ENCODE measurements at places on chromosomes 3 and 15.
A peak's percentile ranks its signal among the peaks of the same experiment; 100 is the strongest.

DNA sequence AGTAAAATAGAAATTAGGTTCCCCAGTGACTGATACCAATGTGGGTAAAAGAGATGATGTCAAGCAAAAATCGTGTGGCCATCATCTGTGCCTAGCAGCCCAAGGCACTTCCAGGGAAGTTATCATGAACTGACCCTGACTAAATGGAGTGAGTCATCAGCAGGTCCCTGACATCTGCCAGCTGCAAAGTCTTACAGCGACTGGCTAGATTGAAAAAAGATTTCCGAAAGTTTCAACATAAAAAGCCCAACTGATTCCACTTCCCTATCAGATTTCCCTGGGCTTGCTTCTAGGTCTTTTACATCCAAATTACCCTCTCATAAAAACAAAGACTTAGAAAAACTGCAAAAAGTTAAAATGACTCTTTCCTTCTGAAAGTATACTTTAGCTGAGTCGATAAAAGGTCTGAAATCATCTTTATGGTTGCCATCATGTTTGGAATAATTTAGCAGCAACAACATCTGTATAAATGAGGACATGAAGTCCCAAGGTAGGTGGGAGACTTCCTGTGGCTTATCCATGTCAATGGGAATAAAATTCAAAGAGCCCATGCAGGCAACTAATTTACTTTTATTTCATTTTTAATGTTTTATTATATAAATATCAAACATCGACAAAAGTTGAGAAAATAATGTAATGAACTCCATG, 342.8 kb downstream of the ERC2 start:
- no peak for DNase-seq

GRCh38 chr15:29035336-29036285, 149.8 kb downstream of the APBA2 start:
- no peak for DNase-seq

GRCh38 chr3:136281966-136282520, 31.9 kb downstream of the PCCB start:
- DNase-seq: no peak

DNA sequence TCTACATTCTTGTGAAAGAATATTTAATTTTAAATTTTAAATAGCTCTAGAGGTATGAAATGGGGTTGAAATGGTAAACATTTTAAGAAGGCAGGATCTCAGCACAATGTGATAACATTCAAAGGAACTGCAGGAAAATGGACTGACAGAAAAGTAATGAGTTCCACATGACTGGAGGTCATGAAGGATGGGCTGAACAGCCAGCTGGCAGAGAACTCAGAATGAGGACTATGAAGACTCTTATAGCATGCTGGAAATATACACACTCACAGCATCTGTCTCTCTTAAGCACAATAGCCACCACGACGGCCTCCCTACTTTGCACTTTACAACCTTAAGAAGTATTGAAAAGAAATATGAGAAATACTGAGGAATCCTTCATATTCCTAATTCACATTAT, 94.7 kb downstream of the TNIK start:
- DNase-seq: no peak

DNA sequence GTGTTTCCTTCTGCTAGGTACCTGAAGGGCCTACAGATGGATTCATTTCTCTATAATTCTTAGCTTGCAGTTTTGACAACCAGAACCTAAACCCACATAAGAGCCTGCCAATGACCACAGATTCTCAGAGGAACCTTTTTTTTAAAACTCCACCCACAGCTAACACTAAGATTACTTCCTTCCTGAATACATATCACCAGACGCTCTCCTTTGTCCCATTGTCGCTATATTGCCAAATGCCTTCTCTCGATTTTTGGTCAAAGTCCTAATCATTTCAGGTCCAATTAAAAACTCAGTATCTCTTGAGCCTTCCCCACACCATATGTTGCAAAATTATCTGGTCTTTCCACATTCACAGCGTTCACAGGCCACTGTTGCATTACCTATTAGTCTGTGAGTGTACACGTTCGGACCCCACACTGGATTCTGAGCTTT, 12.4 kb downstream of the ZNF710 start:
- peak; percentile 76 for DNase-seq

DNA sequence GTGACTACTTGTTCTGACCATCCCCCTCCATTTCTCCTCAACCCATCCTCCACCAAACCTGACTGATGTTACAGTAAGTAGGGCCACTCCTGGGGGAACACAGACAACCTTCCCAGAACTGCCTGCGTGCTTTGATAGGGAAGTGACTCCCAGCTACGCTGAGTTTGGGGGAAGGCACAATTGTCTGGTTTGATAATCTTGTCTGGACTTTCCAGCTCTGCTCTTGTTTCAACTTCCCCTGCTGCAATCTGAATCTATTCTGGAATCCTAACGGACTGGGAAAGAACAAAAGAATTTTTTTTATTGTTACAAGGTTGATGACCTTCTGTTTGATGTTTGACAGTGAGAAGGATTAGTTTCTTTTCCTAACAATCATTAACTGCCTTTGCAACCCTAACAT, 895.6 kb downstream of the ROBO1 start:
- no peak for DNase-seq

DNA sequence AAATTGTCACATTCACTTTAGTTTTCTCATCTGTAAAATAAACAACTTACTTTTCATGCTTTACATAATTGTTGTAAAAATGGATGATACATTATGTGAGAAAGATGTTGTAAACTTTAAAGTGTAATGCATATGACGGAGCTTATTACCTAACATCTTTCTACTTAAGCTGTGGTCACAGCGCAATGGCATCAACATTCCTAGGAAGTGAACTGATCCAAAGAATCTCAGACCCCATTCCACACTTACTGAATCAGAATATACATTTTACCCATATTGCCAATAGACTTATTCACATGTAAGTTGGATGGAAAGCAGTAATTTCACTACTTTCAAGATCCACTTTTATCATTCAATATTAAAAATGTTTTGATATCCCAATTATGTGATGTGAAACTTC, 497.5 kb downstream of the FGF12 start:
- DNase-seq: no peak

GRCh38 chr15:83300826-83301225, 16.4 kb upstream of the BNC1 start:
- no peak for DNase-seq

- no peak for DNase-seq
Measured at GRCh38 chr15:47266566-47266965, 450.7 kb upstream of the SEMA6D start.

DNA sequence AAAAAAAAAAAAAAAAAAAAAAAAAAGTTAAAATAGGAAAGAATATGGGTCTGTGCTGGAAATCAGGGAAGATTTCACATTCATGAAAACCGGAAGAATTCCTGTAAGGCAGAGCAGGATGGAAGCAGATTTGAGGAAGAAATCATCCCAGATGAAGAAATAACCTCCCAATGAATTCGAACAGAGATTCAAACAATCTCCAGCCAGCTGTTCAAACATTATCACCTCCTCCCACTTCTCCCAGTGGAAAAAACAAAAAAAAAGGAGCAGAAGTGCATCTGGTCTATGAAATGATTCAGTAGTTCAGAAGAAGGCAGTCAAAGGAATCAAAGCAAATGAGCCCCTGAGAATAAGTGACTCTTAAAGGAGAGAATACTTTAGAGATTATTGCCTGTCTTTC, 33.1 kb downstream of the CP start:
- DNase-seq: no peak

GRCh38 chr3:82002491-82002890, 241.0 kb upstream of the GBE1 start:
- DNase-seq: no peak

DNA sequence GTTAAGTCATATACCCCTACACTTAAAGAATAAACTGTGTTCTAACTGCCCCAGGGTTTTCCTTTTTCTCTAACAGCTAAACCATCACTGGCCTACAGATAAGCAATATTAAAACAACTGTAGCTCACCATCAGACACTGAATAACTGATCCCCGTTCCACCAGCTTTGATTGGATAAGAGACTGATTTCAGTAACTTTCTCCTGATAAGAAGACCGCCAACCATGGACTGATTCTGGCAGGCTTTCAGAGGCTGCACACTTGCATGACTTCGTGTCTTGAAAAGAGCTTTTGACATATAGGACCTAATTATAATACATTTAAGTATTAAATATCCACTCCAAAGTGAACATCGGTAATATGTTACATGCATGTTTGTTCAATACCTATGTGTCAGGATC, 15.3 kb upstream of the CEP97 start:
- no peak for DNase-seq

DNA sequence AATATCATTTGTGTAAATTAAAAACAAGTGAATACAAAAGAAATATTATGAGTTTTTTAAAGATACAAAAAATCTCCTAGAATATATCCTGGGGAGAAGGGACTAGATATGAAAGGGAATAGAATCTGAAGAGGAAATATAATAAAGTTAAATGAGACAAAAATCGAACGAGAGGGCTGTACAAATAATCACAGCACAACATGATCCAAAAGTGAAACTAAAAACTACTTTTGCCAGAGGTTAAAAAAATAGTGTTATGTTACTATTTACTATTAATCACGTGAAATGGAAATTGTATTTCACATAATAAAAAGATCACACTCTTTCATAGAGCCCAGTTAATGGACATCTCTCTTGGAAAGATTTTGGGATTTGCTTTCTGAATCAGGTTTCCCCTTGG, 28.6 kb downstream of the CGGBP1 start:
- peak; percentile 31 for DNase-seq

GRCh38 chr3:167996514-167996913, 99.2 kb downstream of the GOLIM4 start:
- no peak for DNase-seq

DNA sequence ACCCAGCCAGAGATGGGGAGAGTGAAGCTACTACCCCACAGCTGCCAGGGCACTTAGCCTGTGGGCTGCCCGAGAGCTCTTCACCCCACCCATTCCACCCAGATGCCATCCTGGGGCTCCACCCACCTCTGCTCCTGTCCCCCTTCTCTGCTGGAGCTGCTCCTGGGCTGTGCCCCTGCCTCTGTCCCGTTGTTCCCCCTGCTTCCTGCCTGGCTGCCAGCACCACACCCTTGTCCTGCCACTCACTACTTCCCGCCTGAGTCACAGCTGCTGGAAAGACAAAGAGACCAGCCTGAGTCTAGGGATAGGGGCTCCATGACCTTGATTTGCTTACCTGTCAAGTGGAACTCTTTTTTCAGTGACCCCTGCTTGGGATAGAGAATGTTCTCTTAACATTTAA, 12.4 kb downstream of the GNAI2 start:
- DNase-seq: no peak

- DNase-seq: no peak
Measured at GRCh38 chr3:156575641-156576040, 20.7 kb upstream of the SSR3 start.

GRCh38 chr15:50747523-50747922, 18.0 kb downstream of the SPPL2A start:
- no peak for DNase-seq

DNA sequence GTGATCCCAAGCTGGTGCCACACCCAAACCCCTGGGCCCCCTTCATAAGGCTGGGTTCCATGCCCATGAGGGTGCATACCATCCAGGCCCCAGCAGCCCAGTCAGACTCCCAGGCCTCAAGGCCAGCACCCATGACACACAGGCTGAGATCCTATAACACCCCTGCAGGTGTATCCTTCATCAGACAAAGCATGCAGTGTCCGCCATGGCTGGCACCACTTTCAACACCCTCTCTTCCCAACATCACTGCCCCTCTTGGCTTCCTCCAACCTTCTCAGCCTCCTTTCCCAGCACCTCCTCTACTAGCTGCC, 3.5 kb downstream of the CCDC51 start:
- no peak for DNase-seq

DNA sequence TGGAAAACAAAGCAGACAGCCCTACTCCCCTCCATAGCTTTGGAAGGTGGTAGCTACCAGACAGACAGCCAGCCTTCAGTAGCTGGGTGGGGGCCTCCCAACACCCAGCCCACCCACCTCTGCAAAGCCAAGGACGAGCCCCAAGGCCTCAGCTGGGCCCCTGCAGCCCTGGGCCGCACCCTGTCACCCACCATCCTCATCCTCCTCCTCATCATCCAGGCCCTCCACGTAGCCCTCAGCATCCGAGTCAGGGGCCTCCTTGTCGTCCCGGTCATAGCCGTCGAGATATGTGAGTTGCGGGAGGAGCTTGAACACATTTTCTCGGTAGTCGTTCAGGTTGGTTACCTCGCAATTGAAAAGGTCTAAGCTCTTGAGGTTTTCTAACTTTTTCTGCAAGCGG, 36.5 kb downstream of the ANP32A start:
- no peak for DNase-seq

- DNase-seq: peak; percentile 53
Measured at GRCh38 chr15:90530250-90531051, 728 bp downstream of the CRTC3 start.

GRCh38 chr15:40471808-40472150, 995 bp downstream of the CHST14 start:
- DNase-seq: no peak

DNA sequence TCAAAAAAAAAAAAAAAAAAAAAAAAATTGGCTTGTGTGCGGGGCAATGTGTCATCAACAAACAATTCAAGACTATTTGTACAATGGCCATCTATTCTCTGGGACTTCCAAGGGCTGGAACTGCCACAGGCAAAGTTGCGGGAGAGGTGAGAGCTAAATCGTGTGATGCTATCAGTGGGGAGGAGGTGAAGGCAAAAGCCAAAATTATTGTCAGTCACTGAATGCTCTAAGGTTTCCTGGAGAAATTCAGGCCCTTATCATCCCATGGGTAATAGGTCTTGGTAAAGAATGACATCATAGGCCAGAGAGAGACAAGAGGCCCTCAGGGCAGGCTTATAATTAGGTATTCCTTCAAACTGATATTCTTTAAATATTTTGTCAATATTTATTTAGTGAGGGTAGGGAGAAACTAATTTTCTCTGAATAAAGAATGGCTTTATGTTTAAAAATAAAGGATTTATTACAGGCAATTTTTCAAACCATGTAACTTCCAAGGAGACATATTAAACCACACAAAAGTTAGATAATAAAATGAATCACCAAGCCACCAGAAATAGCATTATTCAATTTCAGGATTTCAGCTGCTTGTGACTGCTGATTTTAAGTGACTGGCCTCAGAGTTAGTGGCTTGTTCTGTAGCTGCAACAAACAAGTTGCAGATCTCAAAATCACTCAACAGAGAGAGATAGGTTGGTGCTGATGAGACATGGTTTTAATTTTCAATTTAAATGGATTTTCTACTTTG, 226.3 kb upstream of the MRPL3 start:
- no peak for DNase-seq

DNA sequence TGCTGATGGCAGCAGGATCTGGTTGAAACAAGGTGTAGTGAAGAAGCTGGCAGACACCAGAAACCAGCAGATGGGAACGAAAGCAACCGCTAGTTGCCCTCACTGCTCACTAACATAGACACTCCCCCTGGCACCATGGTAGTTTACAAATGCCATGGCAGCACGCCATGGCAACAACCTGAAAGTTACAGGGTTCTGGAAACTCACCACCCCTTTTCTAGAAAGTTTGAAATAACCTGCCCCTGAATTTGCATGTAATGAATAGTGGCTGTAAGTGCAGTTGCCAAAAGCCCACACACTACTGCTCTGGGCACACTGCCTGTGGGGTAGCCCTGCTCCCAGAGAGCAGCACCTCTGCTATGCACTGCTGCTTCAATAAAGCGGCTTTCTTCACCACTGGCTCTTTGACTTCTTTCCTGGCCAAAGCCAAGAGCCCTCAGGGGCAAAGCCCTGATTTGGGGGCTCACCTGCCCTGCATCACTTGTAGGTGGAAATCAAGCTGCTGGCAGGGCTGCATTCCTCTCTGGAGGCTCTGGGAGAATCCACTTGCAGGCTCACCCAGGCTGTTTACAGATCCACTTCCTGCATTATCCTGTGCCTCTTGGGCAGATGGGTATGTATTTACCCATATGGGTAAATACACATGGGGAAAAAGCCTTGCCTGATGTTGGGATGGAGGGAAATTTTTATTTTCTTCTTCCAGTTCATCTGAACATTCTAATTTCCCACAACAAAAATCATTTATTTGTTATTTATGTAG, 2.0 kb upstream of the GP9 start:
- peak; percentile 15 for DNase-seq

Measured in CD4-positive, alpha-beta T cell treated with Interleukin-4 for 1 hour (primary cell).